ENCODE measurements at places on chromosomes 1 and 21.

DNA sequence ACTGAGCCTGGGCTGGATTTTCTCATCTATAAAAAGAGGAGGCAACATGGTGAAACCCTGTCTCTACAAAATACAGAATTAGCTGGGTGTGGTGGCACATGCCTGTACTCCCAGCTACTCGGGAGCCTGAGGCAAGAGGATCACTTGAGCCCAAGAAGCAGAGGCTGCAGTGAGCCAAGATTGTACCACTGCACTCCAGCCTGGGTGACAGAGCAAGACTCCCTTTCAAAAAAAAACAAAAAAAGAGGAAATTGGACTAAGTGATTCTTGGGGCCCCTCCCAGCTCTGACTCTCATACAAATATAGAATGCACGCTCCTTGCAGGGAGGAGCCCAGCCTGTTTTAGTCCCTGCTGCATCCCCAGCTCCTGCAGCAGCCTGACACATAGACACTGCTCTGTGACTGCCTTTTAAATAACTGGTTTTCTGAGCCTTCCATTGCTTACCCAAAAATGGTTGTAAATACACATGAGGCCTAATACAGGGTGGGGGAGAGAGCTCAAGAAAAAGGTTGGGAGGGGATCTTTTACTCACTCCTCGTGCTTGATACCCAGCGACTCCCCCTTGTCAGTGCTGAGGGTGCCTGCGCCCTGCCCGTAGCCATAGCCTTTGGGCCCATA is 17.2 kb downstream of the CSRP1 start:
- DNase-seq, result no peak

- no peak for DNase-seq
Observed at GRCh38 chr1:27554293-27554692, 49.7 kb downstream of the AHDC1 start.

GRCh38 chr1:93440706-93441105 is 7.2 kb upstream of the FNBP1L start:
- no peak for DNase-seq

DNA sequence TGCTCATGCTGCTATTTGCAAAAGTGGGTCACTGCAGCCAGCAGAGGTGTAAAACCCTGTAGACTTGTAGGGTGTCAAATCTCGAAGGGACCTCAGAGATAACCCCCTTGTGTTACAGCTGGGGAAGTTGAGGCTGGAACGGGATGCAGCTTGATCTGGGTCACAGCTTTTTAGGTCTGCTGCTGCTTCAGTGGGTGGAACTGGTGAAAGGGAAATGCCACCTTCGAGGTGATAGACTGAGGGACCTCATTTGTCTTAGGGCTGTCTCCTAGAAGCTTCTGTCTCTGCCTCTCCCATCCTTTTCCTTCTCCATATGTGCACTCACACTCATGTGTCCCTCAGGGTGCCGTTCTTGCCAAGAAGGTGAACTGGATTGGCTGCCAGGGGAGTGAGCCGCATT is 35.4 kb downstream of the QSOX1 start:
- no peak for DNase-seq

GRCh38 chr1:26003262-26003661 is 5.4 kb upstream of the PAFAH2 start:
- no peak for DNase-seq

DNA sequence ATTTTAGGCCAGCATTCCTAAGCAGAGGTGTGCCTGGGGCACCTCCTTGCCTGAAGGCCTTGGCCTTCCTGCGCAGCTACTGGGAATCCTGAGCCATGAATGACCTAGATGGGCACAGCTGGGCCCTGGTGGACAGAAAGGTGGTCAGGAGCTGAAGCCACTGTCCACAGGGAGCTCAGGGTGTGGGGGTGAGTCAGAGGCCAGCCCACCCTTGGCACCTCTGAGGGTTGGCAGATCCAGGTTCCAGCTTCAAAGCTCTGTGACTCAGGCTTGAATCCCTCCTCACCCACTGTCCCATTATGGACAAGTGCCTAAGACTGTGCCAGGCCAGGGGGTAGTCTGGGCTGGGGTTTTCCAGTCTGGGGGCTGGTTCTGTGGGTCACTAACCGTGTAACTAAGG is 6.4 kb upstream of the EDN2 start:
- no peak for DNase-seq

DNA sequence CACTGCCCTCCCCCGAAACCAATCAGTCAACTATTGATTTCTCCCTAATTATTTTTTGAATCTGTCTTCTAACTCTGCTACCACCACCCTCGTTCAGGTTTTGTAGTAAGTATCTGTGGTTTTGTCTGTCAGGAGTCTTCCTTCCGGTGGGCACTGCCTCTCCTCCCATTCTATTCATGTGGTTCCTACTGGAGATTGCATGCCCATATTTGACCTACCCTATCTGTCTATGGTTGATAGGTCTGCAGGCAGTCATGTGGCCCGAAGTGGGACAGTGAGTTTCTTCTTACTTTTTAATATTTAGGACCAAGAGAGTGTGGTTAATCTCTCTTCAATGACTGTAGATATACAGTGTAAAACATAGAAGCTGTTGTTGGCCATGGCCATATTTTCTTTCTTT is 17.8 kb upstream of the MAST2 start:
- DNase-seq, result no peak

- DNase-seq, result no peak
Observed at GRCh38 chr1:168691541-168691940, 37.5 kb downstream of the DPT start.

DNA sequence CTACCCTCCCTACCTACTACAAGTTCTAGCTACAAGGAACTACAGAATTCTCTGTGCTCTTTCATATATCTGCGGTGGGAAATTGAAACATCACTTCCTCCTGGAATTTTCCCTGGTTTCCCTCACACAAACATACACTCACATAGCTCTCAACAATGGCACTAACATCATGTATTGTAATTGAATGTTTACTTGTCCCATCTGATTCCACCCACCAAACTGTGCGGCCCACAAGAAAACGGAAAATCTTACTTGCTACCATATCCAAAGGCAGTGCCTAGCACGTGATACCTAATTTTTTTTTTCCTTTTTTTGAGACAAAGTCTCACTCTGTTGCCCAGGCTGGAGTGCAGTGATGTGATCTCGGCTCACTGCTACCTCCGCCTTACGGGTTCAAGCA is 33.9 kb downstream of the NDC1 start:
- DNase-seq, result no peak

- no peak for DNase-seq
Observed at GRCh38 chr1:184350573-184350972, 36.3 kb upstream of the C1orf21 start.

GRCh38 chr1:46333300-46334029 is 7.1 kb upstream of the NSUN4 start:
- no peak for DNase-seq

GRCh38 chr1:243892456-243892855 is 42.4 kb upstream of the AKT3 start:
- DNase-seq, result no peak

- DNase-seq, result no peak
Observed at GRCh38 chr1:111129376-111129775, 10.5 kb downstream of the DRAM2 start.

DNA sequence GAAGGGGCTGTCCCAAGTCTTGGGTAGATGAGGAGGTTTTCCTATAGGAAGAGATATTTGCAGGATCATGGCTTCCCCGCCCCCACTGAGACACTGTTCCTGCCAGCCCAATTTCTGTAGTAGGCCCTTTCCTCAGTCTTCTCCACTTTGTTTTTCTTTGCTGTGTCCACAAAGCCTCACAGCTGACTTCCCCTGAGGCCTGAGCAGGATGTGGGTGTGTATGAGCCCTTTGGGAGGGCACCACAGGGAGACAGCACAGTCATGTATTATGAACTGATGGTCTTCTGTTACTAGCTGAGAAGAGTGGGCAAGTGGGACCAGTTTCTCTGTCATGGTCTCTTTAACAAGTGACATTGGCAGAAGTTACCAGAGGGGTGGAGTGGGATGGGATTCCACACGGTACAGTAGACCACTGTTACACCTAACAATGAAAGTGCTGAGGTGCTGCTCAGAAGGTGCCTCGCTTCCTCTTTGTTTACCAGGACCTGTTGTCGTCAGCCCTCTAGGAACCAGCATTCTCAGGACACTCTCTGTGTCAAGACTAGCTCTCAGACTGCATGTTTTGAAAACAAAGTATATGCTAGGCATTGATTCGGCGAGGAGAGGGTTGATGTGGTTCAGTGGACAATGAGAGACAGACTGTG is 253.8 kb upstream of the HOOK1 start:
- no peak for DNase-seq

- DNase-seq, result peak; percentile 45
Observed at GRCh38 chr1:7299329-7299799, 471.7 kb upstream of the VAMP3 start.

DNA sequence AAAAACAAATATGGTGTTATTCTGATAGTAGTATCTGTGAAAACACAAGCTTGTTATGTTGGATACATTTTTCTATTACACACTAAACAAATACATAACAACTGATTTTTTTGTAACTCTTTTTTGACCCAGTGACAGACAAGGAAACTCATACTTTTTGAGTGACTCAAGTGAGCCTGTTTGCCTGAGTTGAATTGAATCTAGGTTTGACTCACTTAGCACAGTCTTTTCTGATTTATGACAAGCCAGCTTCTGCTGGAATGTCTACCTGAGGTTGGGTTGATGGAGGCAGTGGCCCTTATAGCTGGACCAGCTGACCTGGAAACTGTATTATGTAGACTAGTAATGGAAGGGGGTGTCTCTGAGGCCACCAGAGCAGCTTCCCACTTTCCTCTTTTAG is 4.2 kb upstream of the CLCA4 start:
- DNase-seq, result no peak

DNA sequence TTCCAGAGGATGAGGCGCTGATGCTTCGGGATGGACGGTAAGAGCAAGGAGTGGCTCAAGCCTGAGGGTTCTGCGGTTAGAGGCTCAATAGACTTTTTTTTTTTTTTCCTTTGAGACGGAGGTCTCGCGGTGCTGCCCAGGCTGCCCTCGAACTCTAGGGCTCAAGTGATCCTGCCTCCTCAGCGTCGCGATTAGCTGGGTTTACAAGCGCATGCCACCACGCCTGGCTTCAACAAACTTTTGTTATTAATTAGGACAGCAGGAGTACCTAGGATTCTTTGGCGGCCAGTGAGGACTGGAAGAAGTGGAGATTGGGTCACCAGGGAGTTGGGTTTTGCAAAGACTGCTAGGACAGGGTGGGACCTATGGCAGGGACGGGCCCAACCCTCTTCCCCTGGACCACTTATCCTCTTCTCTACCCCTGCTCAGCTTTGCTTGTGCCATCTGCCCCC is 587 bp downstream of the SCNM1 start:
- DNase-seq, result no peak

DNA sequence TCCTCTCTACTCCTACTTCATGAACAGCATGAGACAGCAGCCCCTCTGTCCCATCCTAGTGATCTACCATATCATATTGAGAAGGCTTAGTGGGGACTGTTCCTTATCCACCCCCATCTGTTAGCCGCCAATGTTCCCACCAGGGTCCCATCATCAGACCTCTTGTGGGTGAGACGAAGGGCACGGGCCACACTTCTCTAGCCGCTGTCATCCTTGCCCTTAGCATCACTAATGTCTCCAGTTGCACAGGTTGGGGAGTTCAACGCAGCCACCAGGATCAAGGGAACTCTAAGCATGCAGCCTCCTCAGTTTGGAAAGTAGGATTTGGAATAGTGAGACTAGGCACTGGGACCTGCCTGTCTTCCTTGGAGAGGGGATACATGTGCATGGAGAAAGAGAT is 20.1 kb downstream of the INKA2 start:
- DNase-seq, result no peak

- no peak for DNase-seq
Observed at GRCh38 chr1:6106321-6106731, 60.6 kb downstream of the KCNAB2 start.

- DNase-seq, result no peak
Observed at GRCh38 chr1:179010671-179011070, 15.0 kb upstream of the FAM20B start.

GRCh38 chr1:1748686-1749321 is 24.6 kb upstream of the CDK11A start:
- DNase-seq, result no peak

DNA sequence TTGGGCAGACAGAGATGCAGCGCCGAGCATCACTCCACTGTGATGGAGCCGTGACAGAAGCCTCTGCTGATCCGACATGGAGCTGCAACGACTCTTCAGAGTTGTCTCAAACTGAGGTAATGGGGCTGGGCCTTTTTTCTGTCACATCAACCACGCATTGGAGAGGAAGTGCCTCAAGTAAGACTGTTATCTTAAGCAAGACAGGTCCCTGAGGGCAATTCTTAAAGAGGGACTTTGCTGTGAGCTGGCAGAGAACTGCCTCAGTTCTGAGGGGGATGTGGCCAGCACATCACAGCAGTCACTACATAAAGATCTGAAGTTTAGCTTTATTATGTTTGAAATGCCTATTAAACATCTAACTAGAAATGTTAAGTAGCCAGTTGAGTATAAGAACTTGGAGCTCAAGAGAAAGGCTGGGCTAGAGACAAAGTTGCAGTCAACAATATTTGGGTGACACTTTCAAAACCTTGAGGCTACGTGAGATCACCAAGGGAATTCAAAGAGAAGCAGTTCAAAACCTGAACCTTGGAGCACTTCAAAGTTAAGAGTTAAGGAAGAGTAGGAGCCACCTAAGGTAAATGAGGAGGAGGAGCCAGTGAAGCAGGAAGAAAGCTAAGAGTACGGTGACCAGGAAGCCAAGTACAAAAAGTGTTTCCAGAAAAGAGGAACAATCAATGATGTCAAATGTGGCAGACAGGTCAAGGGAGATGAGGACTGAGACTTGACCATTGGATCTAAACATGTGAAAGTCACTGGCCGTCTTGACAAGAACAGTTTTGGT is 54.2 kb upstream of the BCL9 start:
- DNase-seq, result no peak

DNA sequence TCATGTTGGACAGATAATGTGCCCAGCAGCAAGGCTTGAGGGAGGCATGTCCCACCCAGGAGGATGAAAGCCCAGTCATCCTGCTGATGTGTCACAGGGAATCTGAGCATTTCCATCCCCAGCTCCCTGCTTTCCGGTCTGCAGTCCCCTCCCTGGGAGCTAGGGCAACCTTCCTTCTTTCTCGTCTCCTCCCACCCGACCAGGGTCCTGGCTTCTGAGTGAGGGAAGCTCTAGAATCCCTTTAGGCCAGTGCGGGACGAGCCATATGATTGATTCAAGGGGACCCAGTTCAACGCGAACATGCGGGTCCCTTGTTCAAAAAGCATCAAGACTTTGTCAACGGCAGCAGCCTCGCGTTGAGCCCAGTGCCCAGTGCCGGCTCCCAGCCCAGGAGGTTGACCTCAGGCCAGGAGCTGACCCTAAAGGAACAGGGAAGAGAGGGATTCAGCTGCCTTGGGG is 96.7 kb upstream of the TMPRSS2 start:
- DNase-seq, result no peak
